ENCODE measurements at places on chromosomes 6 and 20.

GRCh38 chr6:35691027-35691824, 2.5 kb upstream of the FKBP5 start:
- no peak for DNase-seq

- DNase-seq = no peak
These were observed 92.3 kb upstream of the BEND6 start for GRCh38 chr6:56862415-56863175.

- no peak for DNase-seq
These were observed 441.4 kb upstream of the PLCB4 start for GRCh38 chr20:8627340-8628004.

DNA sequence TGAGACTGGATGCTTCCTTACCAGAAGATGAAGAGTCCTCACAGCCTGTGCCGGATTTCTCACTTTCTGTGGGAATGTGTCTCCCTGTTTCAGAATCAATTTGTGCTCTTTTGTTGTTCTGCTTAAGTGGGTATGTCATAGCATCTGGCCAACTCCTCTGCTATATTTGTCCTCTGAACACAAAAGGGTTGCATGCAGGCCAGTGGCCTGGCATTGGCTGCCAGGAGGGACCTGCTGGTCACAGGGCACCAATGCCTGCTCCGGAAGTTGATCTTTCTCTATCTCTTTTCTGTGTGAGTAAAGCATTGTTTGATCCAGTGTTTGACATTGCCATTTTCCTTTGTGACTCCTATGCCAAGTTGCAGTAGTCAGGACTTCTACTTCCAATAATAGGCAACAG, 47.8 kb downstream of the JARID2 start:
- DNase-seq = no peak

DNA sequence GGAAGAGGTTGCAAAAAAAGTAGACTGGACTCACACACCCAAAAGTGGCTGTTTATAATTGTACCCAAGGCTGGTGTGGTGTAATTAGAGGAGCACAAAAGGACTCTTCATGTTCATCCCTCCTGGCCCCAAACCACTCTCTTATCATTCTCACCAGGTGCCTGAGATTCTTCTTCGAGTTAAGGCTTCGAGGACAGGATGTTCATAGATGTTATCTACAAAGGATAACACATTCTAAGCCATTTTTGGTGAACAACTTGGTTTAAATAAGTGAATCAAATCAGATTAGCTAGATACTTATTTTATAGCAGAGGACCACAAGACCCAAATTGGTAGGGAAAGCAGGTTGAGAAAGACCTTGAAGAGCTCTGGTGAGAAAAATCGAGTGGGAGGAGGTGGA, 73.1 kb upstream of the SUPT3H start:
- no peak for DNase-seq

GRCh38 chr6:32462609-32463008, 22.9 kb downstream of the HLA-DRA start:
- DNase-seq = no peak

- no peak for DNase-seq
These were observed 214.3 kb downstream of the ZMYND8 start for GRCh38 chr20:47141941-47142773.

- DNase-seq = no peak
These were observed 166.5 kb downstream of the GMDS start for GRCh38 chr6:2078888-2079287.

GRCh38 chr6:63475707-63476106, 96.6 kb upstream of the LOC128125822 start:
- no peak for DNase-seq

DNA sequence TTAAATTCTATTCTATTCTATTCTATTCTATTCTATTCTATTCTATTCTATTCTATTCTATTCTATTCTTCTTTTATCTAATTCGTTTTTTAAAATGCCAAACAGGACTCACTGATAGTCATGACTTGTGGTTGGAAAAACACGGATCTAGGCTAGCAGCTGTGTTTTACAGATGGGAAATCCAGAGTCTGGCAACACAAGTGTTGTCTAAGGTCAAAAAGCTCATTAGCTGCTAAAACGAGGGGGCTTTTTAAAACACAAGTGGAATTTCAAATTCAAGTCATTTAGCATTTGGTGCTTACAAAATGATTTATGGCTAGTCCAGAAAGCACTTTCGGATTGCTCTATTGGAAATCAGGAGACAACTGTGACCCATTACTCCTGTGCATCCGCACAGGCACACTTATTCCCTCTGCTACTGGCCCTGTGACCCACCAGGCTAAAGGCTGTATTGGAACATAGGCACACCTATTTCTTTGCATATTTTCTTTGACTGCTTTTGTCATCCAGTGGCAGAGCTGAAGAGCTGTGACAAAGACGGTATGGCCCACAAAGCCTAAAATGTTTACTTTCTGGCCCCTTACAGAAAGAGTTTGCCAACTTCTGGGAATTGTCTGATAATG, 17.8 kb upstream of the MLIP start:
- no peak for DNase-seq

DNA sequence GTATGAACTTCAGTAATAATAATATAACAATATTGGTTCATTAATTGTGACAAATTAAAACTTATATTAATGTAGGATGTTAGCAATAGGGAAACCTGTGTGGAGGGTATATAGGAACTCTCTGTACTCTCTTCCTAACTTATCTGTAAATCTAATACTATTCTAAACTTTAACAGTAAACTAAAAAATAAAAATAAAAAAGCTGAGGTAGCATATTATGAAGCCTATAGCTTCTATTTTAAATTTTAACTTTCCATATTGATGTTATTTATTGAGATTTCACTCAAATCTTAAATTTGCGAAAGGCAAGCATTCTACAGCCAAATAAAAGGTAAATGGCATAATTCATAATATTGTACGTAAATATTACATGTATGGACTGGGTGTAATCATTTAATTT, 326.4 kb downstream of the MEI4 start:
- DNase-seq = no peak

- DNase-seq = no peak
These were observed 63.8 kb downstream of the SGK1 start for GRCh38 chr6:134254118-134254517.

- no peak for DNase-seq
These were observed 84.8 kb downstream of the TRMT11 start for GRCh38 chr6:126071000-126071647.

DNA sequence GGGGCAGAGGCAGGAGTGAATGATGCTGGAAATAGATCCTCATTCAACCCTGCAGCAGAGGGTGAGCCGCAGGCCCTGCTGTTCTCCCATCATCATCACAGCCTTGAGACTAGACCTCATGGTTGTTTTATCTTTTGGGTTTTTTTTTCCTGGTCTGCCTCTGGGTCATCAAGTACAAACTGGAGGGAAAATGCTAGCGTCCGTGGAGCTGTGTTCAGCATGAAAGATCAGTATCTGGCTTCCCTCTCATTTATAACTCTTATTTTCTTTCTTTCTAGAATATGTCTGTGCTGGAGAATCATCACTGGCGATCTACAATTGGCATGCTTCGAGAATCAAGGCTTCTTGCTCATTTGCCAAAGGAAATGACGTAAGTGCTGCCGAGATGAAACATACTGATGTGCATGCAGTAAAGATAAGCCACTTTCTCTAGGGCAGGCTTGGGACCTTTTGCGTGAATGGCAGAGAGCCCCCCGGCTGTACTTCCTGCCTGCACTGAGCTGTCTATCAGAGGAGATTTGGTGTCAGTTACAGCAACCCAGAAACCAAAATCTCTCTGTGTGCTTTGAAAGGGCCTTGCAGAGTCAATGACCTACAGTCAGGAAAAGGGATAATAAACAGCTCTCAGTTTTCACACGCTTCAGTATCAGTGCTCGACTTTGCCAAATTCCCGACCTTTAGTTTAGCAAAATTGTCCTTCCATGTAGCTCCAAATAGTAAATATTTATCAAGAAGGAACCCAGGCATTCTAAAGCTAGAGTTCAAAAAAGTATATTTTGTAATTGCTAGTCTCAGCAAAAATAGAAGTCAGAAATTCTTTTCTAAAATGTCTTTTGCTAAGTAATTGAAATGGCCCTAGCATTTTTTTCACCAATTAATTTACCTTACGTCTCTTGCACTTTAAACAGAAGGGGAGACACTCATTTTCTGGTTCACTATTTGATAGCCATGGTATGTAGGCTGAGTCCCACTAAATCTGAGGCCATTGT, 76.3 kb downstream of the MTFR2 start:
- no peak for DNase-seq

- no peak for DNase-seq
These were observed 64.4 kb downstream of the CHMP4B start for GRCh38 chr20:33875534-33876026.

DNA sequence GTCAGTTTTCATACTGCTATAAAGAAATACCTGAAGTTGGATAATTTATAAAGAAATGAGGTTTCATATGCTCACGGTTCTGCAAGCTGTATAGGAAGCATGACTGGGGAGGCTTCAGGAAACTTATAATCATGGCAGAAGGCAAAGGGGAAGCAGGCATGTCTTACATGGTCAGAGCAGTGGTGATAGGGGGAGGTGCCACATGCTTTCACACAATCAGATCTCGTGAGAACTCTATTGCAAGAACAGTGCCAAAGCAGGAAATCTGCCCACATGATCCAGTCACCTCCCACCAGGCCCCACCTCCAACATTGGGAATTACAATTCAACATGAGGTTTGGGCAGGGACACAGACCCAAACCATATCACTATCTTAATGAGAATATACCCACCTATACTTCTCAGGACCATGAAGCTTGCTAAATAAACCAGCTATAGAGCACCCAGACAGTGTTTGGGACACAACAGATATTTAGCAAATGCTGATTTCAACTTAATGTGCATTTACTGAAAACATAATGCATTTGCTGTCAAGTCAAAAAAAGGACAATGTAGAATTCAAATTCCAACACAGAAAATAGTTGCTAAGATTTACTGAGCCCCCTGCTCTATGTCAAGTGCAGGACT, 63.8 kb downstream of the TNFRSF21 start:
- no peak for DNase-seq

DNA sequence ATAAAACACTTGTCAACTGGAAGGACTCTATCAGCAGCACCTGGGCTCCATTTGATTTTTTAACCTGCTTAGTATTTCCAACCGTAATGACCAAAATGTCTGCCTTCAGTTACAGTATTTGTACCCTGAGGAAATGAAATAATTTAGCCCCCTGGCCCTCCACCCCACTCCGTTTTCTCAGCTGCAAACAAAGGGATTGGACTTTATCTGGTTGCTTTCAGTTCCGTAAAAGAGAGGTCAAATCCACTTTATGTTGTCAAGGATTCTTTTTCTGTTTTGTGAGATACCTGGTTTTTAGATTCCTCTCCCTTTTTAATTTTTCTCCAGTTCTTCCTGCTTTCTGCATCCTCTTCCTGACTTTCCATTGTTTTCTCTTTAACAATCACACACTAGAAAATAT, 64.4 kb upstream of the BMP2 start:
- no peak for DNase-seq

- no peak for DNase-seq
These were observed 527.5 kb downstream of the PRKN start for GRCh38 chr6:162200041-162200440.

DNA sequence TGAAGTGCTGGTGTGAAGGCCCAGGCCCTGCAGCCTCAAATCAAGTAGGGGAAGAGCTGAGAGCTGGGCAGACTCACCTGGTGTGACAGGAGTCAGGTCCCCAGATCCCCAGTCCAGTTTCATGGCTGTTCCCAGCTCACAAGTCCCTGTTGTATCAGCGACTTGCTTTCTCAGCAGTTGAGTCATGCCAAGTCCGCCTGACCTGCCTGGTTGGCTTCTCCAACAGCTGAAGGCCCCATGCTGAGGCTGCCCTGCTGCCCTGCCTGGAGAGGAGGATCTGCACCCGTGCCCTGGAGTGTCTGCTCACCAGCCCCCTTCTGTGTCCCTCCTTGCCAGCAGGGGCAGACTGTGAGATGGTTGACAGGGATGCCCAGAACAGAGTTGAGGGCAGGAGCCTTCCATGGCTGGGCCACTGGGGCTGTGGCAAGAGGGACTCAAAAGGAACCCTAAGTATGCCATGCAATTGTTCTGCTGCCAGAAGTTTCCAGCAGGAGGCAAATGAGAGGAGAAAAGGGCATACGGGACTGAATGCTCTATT, 39.3 kb upstream of the TRAF3IP2 start:
- no peak for DNase-seq

DNA sequence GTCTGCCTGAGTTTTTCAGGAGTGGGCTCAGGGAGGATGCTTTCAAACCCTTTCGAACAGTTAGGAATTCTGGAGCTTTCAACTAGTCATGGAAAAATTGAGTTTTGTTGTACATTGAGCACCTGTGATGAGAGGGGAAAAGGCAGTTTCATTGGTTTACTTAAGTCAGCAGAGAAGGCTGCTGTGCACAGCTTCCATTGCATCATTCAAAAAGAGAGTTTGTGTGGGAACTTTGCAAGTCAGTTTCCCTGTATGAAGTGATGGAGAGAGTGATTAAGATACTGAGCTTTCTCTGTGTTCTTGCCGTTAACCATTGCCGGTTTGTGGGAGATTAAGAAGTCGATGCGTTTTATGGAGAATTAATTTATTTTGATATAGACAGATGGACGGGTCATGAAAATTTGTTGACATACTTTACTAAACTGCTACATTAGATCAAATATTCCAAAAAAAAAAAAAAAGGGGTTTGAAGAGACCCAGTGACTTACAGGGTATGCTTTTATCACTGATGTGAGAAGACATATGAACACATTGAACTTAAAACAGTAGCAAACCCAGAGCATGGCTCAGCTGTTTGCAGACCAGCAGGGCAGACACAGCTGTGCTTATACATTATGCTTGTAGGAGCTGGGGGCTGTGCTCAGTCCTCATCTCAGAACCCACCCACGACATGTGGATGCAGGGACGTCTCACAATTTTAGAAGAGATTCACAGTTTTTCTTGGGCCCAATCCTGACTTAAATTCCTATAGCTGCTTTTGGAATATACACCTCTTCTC, 234.1 kb downstream of the SOX4 start:
- DNase-seq = no peak

- no peak for DNase-seq
These were observed 83.5 kb downstream of the CTNNBL1 start for GRCh38 chr20:37777012-37777950.

DNA sequence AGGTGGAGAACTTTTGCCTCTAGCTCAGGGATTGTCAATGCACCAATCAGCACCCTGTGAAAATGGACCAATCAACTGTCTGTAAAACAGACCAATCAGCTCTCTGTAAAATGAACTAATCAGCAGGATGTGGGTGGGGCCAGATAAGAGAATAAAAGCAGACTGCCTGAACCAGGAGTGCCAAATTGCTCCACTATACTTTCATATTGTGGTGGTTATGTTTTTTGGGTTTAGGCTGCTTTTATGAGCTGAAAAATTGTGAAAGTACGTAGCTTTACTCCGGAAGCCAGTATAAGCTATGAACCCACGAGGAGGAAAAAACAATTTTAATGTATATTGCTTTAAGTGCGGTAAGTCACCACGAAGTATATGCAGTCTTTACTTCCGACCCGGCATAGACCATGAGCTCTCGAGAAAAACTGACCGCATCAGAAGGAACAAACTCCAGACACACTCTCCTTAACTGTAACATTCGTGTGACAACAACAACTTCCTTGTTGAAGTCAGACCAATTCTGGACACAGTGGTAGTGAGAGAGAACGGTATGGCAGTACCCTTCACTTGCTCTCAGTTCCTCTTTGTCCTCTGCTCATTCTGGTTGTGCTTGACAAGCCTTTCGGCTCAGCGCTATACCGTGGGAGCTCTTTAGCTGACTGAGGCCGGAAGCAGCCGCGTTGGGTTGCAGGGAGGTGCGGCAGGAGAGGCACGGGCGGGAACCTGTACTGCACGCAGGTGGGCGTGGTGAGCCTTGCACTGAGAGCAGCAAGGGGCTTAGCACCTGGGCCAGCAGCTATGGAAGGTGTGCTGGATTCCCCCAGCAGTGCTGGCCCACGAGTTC, 81.9 kb upstream of the E2F3 start:
- DNase-seq = peak; percentile 36

All from C1 segment of cervical spinal cord (tissue), 14 donors.